ENCODE measurements at places on chromosomes 16 and 17.

DNA sequence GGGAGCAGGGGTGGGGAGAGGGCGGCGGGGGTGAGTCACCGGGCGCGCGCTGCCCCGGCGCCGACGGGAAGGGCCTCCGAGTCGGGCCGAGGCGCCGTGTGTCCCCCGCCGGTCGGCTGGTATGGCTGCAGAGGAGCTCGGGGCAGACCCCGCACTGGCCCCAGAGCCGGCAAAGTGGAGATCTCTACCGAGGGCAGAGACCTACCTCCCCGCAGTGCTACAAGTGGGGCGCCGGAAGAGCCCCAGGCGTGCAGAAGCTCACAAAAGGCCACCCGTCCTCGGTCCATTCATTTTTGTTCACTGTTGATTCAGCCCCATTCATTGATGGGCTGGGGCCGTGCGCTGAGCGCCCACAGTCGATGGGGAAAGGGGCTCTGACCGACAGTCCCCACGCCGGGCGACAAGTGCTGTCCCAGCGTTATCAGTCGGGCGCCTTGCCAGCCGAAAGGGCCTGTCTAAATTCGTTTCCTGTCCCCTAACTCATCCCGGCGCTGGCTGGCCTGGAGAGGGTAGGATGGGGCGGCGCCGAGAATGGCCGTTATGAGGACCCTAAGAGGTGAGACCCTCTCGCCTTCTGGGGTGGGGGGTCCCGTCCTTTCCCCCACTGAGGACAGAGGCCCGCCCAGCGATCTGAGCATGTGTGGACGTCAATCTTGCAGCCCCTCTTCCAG is 709 bp upstream of the ENO3 start:
- no peak for DNase-seq

DNA sequence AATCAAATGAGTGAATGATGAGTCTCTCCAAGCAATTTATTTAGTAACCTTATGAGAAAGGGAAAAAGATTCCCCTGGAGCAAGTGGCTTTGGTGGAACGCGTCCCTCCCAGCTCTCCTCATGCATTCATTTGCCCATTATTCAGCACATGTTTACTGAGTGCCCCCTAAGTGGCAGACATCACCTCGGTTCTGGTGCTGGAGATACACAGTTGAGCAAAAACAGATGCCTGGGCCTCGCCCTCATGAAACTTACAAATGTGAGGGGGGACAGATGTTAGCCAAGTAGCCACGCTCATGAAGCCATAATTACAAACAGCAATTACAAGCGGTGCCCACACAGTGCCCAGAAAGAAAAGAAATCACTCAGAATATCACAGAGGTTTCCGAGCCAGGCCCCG is 45.1 kb upstream of the CIBAR2 start:
- DNase-seq: no peak

DNA sequence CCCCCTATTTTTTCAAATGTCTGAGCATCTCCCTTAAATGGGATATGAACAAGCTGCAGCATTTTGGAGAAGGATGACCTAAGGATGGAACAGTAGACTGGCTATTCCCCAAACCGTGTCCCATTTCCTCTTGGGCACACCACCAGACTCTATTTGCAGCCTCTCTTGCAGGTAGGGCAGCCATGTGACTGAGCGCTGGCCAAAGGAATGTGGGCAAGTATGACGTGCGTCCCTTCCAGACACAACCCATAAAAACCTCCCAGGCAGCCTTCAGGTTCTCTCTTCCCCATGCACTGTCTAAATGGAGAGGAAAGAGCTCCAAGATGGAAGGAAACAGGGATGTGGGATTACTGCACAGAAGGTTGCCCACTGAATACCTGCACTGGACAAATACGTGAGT is 149.7 kb downstream of the CCT6B start:
- no peak for DNase-seq

DNA sequence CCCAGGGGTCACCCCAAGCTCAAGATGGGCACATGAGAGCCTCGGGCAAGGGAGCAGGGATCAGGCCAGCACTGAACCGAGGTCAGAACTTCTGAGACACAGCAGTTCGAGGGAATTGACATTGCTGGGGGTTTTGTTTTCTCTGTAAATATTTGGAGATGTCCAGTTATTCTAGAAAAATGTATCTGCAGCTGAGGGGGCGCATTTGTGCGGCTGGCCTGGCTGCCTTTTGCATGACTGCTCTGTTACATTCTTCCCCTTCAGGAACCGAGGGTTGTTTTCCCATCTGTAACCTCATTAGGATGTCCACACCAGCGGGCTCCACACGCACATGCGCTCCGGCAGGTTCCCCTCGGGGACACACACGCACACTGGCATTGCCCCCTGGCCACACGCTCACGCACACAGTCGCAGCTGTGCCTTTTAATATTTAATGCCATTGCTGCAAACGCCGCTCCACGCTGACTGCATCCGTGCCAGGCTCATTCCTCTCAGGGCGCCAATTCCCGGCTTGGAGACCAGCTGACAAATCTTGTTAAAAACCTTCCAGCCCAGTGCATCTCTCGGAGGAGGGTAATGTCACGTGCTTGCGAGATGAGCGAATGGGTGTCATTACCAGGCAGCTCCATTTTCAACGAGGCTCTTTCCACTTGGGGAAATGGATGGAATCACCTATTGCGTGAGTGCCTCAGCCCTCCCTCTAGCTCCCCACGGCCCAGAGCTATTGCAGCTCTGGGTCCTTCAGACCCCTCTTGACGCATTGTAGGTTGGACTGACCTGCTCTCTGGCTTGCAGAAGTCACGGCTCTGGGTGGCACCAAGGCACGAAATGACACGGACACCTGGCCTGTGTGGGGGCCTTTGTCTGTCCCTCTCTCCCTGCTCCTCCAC is 13.1 kb downstream of the CCR7 start:
- DNase-seq: no peak

- no peak for DNase-seq
These were observed 259.8 kb downstream of the C16orf95 start for GRCh38 chr16:87057211-87057881.

DNA sequence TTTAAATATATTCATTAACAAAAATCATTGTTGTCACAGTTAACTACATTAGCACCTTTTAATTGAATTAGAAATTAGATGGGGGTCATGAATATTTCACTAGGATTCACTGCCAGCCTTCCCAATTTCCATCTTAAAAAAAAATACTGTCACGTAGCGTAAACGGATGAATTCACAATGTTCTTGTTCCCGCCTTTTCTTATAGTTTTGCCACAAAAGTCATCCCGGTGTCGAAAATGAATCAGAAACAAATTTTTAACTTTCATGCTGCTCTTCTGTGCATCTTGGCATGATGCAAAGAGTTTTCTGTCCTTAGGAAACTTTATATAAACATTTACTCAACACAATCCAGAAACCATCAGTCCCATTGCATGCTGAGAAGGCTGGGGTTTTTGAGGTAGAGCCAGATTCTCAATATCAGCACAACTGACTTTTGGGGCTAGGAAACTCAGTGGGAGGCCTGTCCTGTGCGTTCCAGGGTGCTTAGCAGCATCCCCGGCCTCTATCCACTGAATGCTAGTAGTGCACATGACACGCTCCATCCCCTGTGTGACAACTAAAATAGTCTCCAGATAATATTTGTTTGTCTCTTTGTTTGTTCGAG is 252.9 kb upstream of the XYLT1 start:
- DNase-seq: no peak

- DNase-seq: no peak
These were observed 75.1 kb downstream of the GRIN2A start for GRCh38 chr16:10107081-10107480.

DNA sequence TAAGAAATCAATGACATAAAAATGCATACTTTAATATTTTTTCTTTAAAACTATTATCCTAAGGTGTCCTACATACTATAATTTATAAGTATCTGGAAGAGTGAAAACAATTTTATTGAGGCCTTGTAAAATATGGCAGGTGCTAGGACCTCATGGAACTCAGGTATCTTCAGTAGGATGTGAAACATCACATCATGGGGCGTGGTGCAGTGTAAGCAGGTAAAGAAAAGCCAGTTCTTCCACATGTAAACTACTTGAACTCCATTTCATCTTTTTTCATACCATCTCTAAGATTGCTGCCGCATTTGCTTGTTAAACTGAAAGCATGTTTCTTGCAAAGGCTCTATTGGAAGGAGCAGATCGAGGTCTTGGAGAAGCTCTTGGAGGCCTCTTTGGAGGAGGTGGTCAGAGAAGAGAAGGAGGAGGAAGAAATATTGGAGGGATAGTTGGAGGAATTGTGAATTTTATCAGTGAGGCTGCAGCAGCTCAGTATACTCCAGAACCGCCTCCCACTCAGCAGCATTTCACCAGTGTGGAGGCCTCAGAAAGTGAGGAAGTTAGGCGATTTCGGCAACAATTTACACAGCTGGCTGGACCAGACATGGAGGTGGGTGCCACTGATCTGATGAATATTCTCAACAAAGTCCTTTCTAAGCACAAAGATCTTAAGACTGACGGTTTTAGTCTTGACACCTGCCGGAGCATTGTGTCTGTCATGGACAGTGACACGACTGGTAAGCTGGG is at the start of gene CAPNS2:
CAPNS2 (plus strand) TSS at position 253 of the 744 bp plus-strand sequence; CDS start at position 326, 73 bp downstream.
- DNase-seq: no peak

- DNase-seq: no peak
These were observed 196.0 kb upstream of the PSMD7 start for GRCh38 chr16:74100395-74101326.

- DNase-seq: no peak
These were observed 23.7 kb downstream of the IST1 start for GRCh38 chr16:71919035-71919434.

GRCh38 chr16:31874366-31875111 is 932 bp downstream of the ZNF267 start:
- DNase-seq: no peak

GRCh38 chr16:80806927-80807340 is 2.5 kb upstream of the CDYL2 start:
- no peak for DNase-seq

- no peak for DNase-seq
These were observed 207.3 kb downstream of the CCDC182 start for GRCh38 chr17:57537524-57538410.

DNA sequence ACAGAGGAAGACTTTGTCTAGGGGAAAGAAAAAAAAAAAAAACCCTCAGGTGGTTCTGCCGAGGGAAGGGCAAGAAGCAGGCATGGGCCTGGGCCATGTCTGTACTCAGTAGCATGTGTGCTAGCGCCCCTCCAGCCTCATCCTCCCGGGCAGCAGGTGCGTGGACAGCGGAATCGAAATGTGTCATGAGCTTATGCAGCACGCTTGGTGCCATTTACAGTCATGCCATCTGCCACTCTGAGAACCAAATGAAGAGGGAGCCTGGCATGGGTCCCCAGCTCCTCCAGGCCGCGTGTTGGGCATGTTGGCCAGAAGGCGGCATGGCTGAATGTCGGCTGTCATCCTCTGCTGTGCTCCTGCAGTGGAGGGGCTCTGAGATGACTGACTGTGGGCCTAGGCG is 31.4 kb downstream of the CRAMP1 start:
- DNase-seq: peak; percentile 28

- DNase-seq: no peak
These were observed 57.1 kb downstream of the MYO18A start for GRCh38 chr17:29123111-29123510.

GRCh38 chr17:42210046-42210445 is 15.8 kb upstream of the GHDC start:
- DNase-seq: no peak

DNA sequence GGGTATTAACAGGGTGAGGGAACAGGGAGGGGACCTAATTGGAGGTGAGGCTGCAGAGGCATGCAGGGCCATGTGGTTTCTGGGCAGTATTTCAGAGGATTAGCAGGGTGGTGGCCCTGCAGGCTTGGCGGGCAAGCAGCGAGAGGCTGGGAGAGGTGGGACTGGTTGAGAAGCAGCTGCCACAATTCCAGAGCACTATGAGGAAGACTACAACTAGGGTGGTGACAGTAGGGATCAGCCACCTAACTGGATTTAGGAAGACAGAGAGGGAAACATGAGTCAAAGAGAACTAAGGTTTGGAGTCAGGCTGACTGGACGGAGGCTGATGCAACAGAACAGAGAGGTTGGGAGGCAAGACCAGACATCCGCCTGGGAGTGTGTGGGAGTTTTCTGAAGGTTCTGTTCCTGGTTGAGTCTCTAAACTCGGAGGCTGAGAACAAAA is 12.3 kb downstream of the ALOXE3 start:
- DNase-seq: no peak

- DNase-seq: no peak
These were observed 636 bp upstream of the GSG1L start for GRCh38 chr16:28064150-28064549.

GRCh38 chr17:63542218-63542545 is 8.1 kb upstream of the DCAF7 start:
- DNase-seq: no peak

- DNase-seq: no peak
These were observed 559.1 kb downstream of the CDH13 start for GRCh38 chr16:83185902-83186301.

- no peak for DNase-seq
These were observed 30.1 kb downstream of the CD300LF start for GRCh38 chr17:74682471-74683190.

GRCh38 chr16:13866073-13866472 is 53.9 kb upstream of the ERCC4 start:
- peak; percentile 38 for DNase-seq

- DNase-seq: no peak
These were observed 176.3 kb downstream of the IRX3 start for GRCh38 chr16:54110016-54110981.

All from NCI-H1694 (cell line).